ENCODE measurements at places on chromosomes 1 and 21. TPM values are rescaled to one million over a fixed set of nuclear protein-coding genes. Genes with fewer than 3 reads are reported as not detected.

Gene WDR64
- under 0.01 TPM for total RNA-seq

Gene JAM2
- not detected for total RNA-seq

Gene PPIAL4G
- total RNA-seq, result not detected

Gene CD1E
- not detected for total RNA-seq

Gene DNALI1
- total RNA-seq, result 0.26 TPM

Gene FAM72D
- total RNA-seq, result 0.65 TPM

Gene CRB1
- not detected for total RNA-seq

Gene SLC30A10
- total RNA-seq, result not detected

Gene CFHR3
- not detected for total RNA-seq

Gene HPDL
- total RNA-seq, result 0.77 TPM

Gene CTPS1
- 10.4 TPM for total RNA-seq

Gene SLC25A44
- total RNA-seq, result 10.1 TPM

Gene DNM3
- 1.5 TPM for total RNA-seq

Gene EDARADD
- total RNA-seq, result under 0.01 TPM

Gene RAB7B
- total RNA-seq, result under 0.01 TPM

Gene DDR2
- total RNA-seq, result 10.0 TPM

Gene SAMSN1
- total RNA-seq, result 0.09 TPM

Gene SIPA1L2
- total RNA-seq, result 24.1 TPM

Gene UQCRHL
- 6.6 TPM for total RNA-seq

Gene TTC24
- not detected for total RNA-seq

Gene LRRIQ3
- total RNA-seq, result 0.65 TPM

Gene EPB41
- 29.6 TPM for total RNA-seq

Gene TFF2
- not detected for total RNA-seq

Gene ZNF697
- 19.0 TPM for total RNA-seq

Gene SAMD13
- 0.43 TPM for total RNA-seq

Gene ZNF692
- total RNA-seq, result 7.2 TPM

Gene ATAD3B
- total RNA-seq, result 12.4 TPM

Gene CACHD1
- total RNA-seq, result 3.8 TPM

Gene LPAR3
- total RNA-seq, result 0.11 TPM

Gene RSBN1
- 11.3 TPM for total RNA-seq

Gene CR1
- under 0.01 TPM for total RNA-seq

Gene GJA8
- total RNA-seq, result not detected

Gene VWA5B1
- not detected for total RNA-seq

Gene CRNN
- not detected for total RNA-seq

Gene NPHP4
- total RNA-seq, result 2.1 TPM

Gene CFHR1
- not detected for total RNA-seq

Gene CLCA1
- total RNA-seq, result not detected

Gene FCMR
- total RNA-seq, result 0.33 TPM

Gene KAZN
- total RNA-seq, result 0.69 TPM

Gene CLCA2
- not detected for total RNA-seq

Gene ENAH
- 14.1 TPM for total RNA-seq

All from dermis lymphatic vessel endothelial cell (primary cell).